Kidney (tissue), 22 donors: ENCODE measurements at places on chromosomes 12 and 14.

DNA sequence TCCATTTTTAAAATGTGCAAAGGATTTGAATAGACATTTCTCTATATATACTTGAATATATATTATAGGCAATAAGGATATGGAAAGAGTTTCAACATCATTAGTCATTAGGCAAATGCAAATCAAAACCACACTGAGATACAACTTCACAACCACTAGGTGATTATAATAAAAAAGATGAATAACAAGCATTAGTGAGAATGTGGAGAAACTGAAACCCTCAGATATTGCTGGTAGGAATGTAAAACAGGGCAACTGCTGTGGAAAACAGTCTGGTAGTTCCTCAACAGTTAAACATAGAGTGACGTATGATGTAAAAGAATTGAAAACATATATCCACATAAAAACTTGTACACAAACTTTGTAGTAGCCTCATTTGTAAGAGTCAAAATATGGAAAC, 11.7 kb upstream of the BATF start:
- DNase-seq: no peak

DNA sequence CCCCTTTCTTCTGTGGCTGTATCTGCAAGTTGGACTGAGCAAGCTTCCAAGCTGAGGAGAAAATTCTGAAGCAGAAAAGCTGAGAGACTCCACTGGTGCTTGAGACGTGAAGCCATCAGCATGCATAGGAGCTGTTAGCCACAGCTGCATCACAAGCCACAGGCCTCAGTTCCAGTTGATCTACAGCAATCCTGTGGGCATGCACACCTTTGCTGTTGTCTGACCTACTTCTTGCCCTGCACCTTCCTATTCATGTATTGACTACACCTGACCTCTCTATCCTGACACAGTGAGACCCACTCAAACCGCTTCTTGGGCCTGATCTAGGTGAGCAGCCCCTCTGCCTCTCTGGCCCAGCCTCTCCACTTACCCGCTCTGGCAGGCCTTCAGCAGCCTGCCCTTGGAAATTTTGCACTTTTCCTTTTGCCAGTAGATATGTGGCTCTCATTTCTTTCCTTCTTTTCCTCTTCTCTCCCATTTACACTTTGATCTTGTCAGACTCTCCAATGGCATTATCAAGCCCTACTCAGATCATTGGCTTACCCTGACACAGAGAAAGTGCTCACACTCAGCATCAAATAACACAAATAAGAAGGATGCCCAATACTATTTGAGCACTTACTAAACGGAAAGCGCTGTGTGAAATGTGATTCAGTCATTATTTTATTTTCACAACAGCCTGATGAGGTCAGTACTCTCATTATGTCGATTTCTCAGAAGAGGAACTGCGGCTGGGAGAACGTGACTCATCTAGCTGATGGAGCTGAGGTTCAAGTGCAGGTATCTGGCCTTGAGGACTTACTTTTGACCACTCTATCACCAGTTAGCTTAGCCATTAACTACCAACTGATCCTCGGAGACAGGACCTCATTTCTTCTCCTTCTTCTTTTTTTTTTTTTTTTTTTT, 21.9 kb upstream of the PTGR2 start:
- DNase-seq: peak; percentile 29

DNA sequence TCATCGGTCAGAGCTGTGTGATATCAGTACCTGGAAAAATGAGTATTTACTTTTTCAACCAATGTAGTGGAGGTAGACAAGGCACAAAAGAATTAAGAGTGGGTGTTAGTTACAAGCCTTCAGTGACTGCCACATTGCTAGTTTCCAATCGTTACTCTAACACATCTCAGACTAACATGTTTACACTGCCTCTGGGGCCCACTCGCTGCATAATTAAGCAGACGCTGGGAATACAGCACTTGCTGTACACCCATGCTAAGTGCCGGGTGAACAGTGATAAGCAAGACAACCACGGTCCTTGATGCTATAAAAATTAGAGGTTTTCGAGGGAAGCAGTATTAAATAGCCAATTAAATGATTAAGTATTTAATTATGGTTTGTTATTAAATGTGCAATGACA, 1147.6 kb downstream of the AACS start:
- no peak for DNase-seq

DNA sequence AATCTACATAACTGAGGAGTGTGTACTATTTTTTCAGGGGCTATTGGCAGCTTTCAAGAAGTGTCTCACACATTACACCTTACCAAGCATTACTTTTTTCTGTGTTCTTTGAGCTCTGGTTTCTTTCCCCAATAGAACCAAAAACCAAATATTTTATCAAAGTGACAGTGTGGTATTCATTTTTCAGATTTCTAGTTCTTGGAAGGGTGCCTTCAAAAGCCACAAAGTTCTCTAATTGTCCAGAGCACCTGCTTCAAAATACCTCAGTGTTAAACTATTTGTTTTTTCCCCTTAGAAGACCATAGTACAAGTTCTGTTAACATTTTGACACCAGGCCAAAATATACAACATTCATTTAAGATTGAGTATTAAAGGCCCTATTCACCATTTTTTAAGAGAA, 515.7 kb downstream of the ETNK1 start:
- no peak for DNase-seq

GRCh38 chr14:68407825-68408224, 385.0 kb downstream of the ZFP36L1 start:
- no peak for DNase-seq

DNA sequence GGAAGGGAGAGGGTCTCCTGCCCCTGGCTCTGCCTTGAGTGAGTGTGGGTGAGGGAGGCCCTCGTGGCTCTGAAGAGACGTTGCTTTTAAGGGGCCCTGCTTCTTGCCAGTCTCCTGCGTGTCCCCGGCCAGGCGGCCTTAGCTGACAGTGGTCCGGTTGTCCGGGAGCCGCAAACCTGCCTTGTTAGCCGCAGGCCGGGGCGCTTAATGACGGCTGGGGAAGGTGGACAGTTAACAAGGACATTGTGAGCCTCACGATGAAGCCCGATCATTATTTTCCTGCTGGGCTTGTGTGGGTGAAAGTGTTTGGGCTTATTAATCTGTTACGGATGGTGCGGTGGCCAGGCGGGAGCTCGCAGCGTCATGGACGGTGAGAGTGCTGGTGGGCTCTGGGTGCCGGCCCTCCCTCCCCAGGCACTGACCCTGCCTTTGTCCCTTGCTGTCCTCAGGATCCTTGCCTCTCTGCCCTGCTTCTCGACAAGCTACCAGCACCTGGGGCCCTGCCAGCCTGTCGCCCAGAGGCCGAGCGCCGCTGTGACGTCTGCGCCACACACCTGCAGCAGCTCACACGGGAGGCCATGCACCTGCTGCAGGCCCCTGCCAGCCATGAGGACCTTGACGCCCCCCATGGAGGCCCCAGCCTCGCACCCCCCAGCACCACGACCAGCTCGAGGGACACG, 13.3 kb downstream of the KIF26A start:
- DNase-seq: no peak

- DNase-seq: no peak
Measured at GRCh38 chr14:51596488-51597117, 55.1 kb upstream of the FRMD6 start.

DNA sequence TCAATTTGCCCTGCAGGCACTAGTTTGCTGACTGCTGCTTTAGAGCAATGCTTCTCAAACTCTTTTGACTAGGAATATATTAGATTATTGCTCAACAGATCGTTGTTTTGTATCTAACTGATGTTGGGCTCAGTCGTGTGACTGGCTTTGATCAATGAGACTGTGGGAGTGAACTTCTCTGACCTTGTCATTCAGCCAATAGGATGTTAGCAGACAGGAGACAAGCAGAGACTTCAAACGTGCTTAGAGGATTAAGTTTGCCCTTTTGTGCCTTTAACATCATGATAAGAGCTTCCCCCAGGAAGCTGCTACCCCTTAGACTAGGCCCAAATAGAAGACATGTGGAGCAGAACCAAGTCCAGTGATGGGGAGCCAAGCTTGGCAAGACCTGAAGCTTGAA, 76.7 kb upstream of the ELK3 start:
- no peak for DNase-seq

DNA sequence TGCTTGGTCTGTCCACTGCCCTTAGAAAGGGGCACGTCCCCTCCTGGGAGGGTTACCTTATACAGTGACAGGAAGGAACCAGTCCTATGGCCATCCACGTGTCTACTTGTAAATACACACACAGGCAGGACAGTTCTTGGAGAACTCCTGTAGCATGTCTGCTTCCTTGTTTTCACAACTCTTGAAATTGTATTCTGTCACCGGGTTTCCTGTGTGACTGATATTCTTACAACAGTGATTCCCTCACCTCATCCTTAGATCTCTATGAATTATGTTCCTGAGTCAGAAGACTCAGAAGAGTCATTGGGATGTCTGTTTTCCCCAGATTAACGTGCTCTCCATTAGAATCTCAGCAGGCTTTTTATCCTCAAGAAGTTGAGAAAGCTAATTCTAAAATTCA, 44.1 kb upstream of the DYNC1H1 start:
- no peak for DNase-seq

GRCh38 chr12:132009336-132009859, 59.7 kb downstream of the EP400 start:
- no peak for DNase-seq

DNA sequence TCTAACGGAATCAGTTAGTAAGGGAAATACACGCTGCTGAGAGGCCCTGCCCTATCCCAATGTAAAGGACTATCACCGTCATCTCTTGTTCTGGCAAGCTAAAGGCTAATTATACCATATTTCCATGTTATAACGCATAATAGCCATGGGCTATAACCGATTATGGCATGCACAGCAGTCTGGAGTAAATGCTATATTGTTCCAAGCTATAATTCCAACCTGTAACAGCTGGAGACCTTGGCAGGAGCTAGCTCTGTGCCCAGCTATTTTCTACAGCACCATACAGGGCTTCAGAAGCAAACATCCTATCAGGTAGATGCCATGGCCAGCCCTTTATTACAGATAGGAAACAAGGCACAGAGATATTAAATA, 26.3 kb downstream of the SYNE3 start:
- no peak for DNase-seq

- DNase-seq: peak; percentile 78
Measured at GRCh38 chr12:69066492-69067373, 133.8 kb upstream of the CPM start.

GRCh38 chr12:116366456-116366776, 88.9 kb upstream of the MED13L start:
- DNase-seq: no peak

DNA sequence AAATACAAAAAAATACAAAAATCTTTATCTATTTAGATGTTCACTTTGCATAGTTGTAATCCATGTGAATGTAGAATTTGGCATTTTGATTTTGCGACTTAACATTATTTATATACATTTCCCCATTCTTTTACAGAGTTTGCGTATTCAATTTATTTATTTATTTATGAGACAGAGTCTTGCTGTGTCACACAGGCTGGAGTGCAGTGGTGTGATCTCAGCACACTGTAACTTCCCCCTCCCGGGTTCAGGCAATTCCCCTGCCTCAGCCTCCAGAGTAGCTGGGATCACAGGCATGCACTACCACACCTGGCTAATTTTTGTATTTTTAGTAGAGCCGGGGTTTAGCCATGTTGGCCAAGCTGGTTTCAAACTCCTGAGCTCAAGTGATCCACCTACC, 25.3 kb upstream of the STRN3 start:
- no peak for DNase-seq

DNA sequence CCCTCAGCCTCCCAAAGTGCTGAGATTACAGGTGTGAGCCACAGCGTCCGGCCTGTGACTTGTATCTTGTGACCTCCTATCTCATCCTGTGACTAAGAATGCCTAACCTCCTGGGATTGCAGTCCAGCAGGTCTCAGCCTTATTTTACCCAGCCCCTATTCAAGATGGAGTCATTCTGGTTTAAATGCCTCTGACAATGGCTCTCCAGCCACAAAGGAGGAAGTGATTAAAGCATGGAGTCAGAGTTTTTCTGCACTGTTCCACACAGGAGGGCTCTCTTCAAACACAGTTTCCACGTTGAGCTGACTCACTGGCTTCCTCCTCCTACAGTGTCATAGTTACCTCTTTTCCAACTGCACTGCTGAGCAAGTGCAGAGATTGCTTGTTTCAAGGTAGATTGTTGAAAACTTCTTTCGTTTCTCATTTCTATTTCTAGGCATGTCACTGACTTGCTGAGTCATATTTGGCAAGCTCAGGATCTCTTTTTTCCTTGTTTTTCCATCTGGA, 383.8 kb downstream of the PCNX1 start:
- DNase-seq: no peak

DNA sequence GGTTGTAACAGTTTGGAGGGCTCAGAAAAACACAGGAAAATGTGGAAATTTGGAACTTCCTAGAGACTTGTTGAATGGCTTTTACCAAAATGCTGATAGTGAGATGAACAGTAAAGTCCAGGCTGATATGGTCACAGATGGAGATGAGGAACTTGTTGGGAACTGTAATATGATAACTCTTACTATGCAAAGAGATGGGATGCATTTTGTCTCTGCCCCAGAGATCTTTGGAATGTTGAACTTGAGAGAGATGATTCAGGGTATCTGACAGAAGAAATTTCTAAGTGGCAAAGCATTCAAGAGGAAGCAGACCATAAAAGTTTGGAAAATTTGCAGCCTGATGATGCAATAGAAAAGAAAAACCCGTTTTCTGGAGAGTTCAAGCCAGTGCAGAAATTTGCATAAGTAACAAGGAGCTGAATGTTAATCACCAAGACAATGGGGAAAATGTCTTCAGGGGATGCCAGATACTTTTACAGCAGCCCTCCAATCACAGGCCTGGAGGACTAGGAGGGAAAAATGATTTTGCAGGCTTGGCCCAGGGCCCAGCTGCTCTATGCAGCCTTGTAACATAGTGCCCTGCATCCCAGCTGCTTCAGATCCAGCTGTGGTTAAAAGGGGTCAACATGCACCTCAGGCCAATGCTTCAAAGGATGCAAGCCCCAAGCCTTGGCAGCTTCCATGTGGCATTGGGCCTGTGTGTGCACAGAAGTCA, 572.7 kb upstream of the ATP2B1 start:
- DNase-seq: no peak

GRCh38 chr12:12505544-12506495, 56.8 kb downstream of the DUSP16 start:
- no peak for DNase-seq

DNA sequence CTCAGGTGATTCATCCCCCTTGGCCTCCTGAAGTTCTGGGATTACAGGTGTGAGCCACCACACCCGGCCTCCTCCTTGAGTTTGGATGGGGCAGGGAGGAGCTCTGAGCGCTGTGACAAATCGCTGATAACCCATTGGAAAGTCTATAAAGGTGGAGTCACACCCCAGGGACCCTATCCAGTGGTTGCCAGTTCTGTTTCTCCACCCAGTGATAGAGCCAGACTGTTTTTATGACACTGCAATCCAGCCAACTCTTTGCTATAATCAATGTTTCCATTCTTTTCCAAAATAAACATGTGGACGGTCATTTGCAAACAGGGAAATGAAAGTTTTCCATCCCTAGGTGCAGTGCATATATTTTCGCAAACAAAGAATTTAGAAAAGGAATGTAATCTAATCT, 142.0 kb upstream of the PELI2 start:
- no peak for DNase-seq

GRCh38 chr14:101233021-101233366, 328.3 kb upstream of the DIO3 start:
- peak; percentile 57 for DNase-seq

GRCh38 chr14:56115976-56116893, 2.0 kb upstream of the PELI2 start:
- DNase-seq: no peak

- no peak for DNase-seq
Measured at GRCh38 chr12:9698681-9699080, 29.2 kb downstream of the CLEC2D start.

- no peak for DNase-seq
Measured at GRCh38 chr12:108298761-108299275, 40.3 kb downstream of the CMKLR1 start.

GRCh38 chr14:85169381-85169780, 360.6 kb upstream of the FLRT2 start:
- no peak for DNase-seq

GRCh38 chr14:94171208-94171607, 2.9 kb upstream of the PPP4R4 start:
- no peak for DNase-seq
